ENCODE measurements at places on chromosomes 13 and 19.

GRCh38 chr13:29857085-29857484 is 6.7 kb upstream of the UBL3 start:
- no peak for DNase-seq

GRCh38 chr19:7789447-7789846 is 26.4 kb downstream of the CLEC4M start:
- DNase-seq: no peak

DNA sequence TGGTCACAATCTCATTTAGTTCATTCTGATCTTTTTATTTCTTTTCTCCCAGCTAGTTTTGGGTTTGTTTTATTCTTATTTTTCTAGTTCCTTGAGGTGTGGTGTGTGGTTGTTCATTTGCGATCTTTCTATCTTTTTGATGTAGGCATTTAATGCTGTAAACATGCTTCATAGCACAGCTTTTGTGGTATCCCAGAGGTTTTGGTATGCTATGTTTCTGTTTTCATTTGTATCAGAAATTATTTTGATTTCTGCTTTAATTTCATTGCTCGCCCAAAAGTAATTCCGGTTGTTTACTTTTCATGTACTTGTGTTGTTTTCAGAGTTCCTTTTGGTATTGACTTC is 12.6 kb downstream of the DNAJC3 start:
- DNase-seq: no peak

DNA sequence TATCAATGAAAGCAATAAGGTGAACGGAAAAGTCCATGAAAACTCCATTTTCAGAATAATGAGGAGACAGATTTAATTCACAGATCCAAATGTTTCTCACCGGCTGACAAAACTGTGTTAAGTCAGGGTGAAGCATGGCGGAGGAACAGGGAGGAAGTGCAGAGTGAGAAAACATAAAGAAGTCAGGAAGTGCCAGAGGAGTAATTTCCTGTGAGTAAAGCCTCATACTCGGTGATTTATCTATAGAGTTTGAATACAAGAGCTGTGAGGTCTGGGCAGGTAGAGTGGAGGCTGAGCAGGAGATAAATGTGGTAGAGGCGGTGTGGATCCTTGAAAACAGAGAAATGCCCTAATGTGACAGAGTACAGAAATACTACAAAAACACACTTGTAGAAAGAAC is 11.4 kb downstream of the CARD8 start:
- DNase-seq: no peak

DNA sequence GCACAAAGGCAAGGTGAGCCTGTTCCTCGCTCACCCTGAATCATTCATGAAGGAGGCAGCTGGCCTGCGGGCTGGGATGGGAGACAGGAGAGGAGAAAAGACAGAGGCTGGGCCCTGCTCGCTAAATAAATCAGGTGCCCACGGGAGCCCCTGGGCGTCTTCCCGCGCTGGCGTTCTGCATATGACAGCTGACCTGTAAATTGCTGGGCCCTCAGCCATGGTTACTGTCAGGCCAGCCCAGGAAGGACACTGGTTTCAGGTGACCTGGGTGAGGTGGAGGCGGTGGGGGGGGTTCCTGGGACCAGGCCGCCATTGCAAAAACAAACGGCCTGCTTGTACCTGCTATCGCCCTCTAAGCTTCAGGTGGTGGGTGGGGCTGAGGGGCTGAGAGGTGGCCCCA is 3.4 kb upstream of the PTBP1 start:
- no peak for DNase-seq

GRCh38 chr19:47765523-47766358 is 12.8 kb upstream of the SELENOW start:
- peak; percentile 58 for DNase-seq

DNA sequence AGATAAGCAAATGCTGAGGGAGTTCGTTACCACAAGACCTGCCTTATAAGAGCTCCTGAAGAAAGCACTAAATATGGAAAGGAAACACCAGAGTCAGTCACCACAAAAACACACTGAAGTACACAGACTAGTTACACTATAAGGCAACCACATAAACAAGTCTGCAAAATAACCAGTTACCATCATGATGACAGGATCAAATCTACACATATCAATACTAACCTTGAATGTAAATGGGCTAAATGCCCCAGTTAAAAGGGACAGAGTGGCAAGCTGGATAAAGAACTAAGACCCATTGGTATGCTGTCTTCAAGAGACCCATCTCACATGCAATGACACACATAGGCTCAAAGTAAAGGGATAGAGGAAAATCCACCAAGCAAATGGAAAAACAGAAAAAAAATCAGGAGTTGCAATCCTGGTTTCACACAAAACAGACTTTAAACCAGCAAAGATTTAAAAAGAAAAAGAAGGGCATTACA is 26.6 kb downstream of the CCDC122 start:
- DNase-seq: no peak

DNA sequence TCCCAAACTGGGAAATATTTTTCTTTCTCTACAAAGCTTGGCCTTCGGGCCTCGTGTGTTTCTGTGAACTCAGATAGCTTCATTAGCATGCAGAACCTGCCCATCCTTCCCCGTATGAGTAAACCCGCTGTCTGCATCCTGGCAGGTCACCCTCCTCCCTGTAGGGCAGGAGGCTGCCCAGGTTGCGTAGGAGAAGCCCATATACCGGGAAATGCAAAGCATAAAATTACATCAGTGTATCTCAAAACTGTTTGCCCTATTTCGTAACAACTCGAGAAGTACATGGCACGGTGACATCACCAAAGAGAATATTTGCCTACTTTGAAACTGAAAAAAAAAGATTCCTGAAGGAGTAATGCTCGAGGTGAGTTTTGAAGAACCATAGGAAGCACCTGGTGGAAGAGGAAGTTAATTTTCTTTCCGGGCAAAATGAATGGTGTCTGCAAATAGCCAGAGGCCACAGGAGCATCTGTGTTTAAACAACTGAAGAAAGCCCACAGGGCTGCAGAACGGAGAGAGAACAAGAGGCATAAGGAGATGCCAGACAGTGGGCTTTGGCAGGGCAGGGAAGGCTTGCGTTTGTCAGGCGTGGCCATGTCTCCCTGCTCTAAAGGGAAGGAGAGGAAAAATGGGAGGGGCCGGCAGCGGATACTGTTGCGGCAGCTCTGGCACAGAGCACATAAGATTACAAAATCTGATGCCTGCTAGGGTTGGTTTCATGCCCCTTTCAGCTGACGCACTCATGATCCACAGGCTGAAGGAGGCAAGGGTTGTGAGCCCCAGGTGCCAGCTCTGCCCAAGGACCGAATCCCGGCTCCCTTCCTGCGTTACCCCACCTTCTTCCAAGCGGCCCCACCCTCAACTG is 81.4 kb downstream of the IRS2 start:
- DNase-seq: peak; percentile 78

DNA sequence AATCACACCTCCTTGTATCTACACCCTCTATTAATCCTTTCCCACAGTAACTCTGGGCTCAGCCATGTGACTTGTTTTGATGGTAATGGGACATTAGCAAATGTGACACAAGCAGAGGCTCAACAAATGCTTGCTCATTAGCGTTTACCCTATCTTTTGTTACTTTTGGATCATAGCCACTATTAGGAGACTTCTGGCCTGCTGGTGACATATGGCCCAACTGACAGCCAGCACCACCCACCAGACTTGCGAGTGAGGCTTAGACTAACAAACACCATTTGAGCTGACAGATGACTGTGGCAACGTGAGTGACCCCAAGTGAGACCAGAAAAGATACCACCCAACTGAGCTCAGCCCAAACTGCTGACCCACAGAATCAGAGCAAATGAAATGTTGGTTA is 154.1 kb downstream of the OLFM4 start:
- no peak for DNase-seq

DNA sequence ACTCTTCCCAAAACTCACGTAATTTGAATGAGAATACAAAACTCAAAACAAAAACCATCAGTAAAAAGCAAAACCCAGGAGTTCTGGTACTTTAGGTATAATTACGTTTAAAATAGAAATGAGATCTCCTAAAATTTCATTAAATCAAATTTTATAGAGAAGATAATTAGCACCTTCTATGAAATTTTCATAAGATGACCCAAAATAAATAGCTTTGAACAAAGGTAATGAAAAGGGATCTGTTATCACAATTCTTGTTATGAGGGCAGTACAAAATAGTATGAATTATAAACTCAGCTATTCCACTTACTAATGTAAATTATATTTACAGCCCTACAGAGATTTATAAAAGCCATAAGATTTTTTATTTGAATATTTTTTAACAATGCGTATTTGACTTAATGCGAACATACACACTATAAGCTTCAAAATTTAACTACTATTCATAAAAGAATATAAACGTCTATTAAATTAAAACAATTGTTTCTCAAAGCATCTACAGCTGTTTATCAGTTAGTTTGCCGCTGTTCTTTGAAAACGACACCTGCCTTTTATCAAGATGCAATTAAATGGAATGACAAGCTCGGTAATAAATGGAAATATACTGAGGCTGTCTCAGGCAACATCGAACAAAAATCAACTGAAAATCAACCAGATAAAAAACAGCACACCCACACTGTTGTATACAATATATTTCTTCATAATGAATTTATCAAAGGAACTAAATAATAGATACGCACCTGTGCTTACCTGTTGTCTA is 63.8 kb downstream of the KCNRG start:
- DNase-seq: no peak

GRCh38 chr13:30618186-30618929 is 638 bp downstream of the USPL1 start:
- DNase-seq: no peak

DNA sequence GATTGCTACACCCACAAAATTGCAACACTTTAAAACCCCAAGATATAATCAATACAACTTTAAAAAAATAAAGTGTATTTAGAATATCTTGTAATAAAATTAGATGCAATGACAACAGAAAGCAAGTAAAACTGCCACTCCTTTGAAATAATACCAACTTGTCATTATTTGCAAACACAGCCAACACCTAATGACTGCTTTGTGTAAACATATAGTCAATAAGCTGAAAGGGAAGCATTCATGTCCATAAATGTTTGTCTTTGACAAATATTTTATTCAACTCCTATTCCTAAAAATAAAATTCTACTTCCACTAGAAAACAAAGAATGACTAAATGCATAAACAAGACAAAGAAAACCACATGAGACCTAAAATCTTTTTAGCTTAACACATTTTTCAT is 6.6 kb downstream of the SMAD9 start:
- peak; percentile 33 for DNase-seq

DNA sequence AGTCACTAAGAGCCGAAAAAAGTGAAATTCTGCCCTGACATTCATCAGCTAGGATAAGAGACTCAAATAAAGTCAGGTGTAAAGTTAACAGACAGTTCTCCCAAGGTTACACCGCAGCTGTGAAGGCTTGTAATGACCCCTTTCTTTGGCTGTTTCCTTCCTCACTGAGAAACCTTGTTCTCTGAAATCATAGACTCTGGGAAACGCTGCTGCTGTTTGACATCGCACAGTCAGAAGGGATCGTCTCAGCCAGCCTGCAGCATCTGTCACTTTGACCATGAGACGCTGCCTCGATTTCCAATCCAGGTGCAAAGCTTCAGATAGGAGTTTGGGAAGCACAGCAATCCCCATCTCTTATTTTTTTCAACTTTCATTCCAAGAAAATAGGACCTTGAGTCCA is 678 bp downstream of the BCAT2 start:
- DNase-seq: no peak

Data from COR-L47 (cell line).